ENCODE measurements at places on chromosomes 3 and 15. TPM values are rescaled to one million over a fixed set of nuclear protein-coding genes. Genes with fewer than 3 reads are reported as not detected.

Gene TM4SF18
- not detected for total RNA-seq

Gene CHRM5
- total RNA-seq, result not detected

Gene DCBLD2
- 1.6 TPM for total RNA-seq

Gene SLC22A13
- 0.12 TPM for total RNA-seq

Gene ISLR
- total RNA-seq, result not detected

- DNase-seq, result no peak
- peaks cover 6% of the 10 kb centered on the region for H3K27me3 ChIP-seq
- no peaks in the 10 kb centered on the region for H3K36me3 ChIP-seq
- H3K4me1 ChIP-seq, result peaks cover 21% of the 10 kb centered on the region
- no peak overlapping the region for H3K27ac ChIP-seq
Measured at GRCh38 chr3:16788440-16789056, 96.2 kb upstream of the PLCL2 start.

- no peak overlapping the region for H3K4me3 ChIP-seq
- H3K27ac ChIP-seq, result no peak overlapping the region
- H3K27me3 ChIP-seq, result no peaks in the 10 kb centered on the region
- H3K36me3 ChIP-seq, result no peaks in the 10 kb centered on the region
- DNase-seq, result no peak
- peaks cover 29% of the 10 kb centered on the region for H3K4me1 ChIP-seq
Measured at GRCh38 chr3:123070510-123070909, 3.7 kb downstream of the PDIA5 start.

DNA sequence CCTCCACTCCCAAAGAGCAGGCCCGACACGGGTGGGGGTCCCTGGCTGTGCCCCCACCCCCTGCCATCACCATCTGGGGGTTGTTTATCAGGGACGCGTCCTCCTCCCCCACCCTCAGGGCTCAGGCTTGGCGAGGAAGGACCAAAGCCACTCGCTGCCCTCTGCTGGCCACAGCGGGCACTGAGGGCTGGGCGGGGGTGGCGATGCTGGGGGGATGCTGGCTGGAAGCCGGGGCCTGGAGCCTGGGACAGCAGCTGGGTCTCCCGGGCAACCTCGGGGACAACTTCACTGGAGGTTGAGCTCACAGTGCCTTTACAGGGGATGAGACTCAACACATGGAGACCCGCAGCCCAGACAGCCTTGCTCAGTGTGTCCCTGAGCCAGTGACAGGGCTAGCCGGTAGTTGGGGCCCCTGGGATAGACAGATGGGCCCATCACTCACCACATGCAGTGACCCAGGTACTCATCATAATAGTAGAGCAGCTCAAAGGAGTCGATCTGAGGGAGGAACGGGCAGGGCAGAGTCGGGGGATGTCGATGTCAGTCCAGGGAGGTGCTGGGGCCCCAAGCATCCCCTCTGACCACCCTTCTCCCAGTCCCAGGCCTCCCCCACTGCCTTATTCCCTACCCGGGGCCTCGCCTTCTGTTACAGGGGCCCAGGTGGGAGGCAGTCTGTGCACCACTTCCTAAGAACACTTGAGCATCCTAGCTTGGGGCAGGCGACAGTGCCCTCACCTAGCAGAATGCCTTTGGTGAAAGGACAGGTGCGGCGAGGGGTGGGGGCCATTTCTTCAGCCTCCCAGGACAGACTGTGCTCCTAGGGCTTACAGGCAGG, 5.9 kb upstream of the CALML4 start:
- no peak overlapping the region for H3K4me3 ChIP-seq
- peak; percentile 64 for DNase-seq
- no peaks in the 10 kb centered on the region for H3K36me3 ChIP-seq
- H3K4me1 ChIP-seq, result peaks cover 23% of the 10 kb centered on the region
- no peak overlapping the region for H3K27ac ChIP-seq
- H3K27me3 ChIP-seq, result no peaks in the 10 kb centered on the region

- DNase-seq, result peak; percentile 59
- H3K4me1 ChIP-seq, result peaks cover 37% of the 10 kb centered on the region
- H3K27me3 ChIP-seq, result no peaks in the 10 kb centered on the region
- peak overlapping the region; percentile 69 for H3K27ac ChIP-seq
- peaks cover 22% of the 10 kb centered on the region for H3K36me3 ChIP-seq
Measured at GRCh38 chr3:4394048-4394447, 73.0 kb downstream of the SUMF1 start.

GRCh38 chr3:179750720-179751328, 98.0 kb downstream of the USP13 start:
- no peak overlapping the region for H3K27ac ChIP-seq
- H3K4me1 ChIP-seq, result no peaks in the 10 kb centered on the region
- no peak overlapping the region for H3K4me3 ChIP-seq

GRCh38 chr3:194007592-194008337, 128.2 kb upstream of the HES1 start:
- H3K27me3 ChIP-seq, result peaks cover 21% of the 10 kb centered on the region
- no peak for DNase-seq
- no peaks in the 10 kb centered on the region for H3K4me1 ChIP-seq
- H3K36me3 ChIP-seq, result no peaks in the 10 kb centered on the region
- H3K27ac ChIP-seq, result no peak overlapping the region

DNA sequence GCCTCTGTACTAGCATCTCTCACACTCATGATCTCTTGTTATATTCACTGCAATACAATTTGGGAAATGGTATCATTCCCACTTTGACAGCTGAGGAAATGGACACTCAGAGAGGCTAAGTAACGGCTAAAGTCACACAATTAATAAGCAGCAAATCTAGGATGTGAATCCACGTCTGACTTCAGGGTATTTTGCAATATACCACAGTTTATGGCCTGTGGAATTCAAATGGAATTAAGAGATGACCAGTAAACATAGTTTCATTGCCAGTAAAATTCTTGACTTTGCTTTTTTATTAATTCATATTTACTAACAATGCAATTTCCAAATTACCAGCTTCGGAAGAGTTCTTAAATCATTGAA, 61.1 kb downstream of the CCNL1 start:
- peak overlapping the region; percentile 63 for H3K27ac ChIP-seq
- H3K4me3 ChIP-seq, result no peak overlapping the region
- H3K4me1 ChIP-seq, result peaks cover 41% of the 10 kb centered on the region
- H3K27me3 ChIP-seq, result no peaks in the 10 kb centered on the region
- H3K36me3 ChIP-seq, result no peaks in the 10 kb centered on the region
- no peak for DNase-seq

GRCh38 chr3:8645712-8646111, 1.1 kb upstream of the SSUH2 start:
- no peaks in the 10 kb centered on the region for H3K4me1 ChIP-seq
- H3K27me3 ChIP-seq, result peaks cover 6% of the 10 kb centered on the region
- no peak for DNase-seq
- H3K36me3 ChIP-seq, result no peaks in the 10 kb centered on the region
- H3K27ac ChIP-seq, result no peak overlapping the region

DNA sequence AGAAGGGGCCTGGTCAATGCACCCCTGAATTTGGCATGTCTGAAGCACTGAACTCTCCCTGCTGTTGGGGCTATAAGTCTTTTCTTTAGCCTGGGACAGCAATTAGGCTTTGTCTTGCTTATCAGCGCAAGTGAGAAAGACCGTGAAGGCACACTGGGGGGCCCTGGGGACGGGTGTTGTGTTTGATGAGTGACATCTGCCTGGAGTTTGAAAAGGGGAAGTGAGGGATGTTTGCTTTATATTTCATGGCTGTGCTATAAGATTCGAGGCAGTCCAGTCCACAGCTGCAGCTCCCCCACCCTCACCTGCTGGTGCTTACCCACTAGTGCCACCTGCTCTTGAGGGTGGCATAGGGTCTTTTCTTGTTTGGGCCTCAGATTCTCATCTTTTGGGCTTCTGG, 44.8 kb downstream of the CEMIP start:
- H3K4me3 ChIP-seq, result no peak overlapping the region
- no peak overlapping the region for H3K27ac ChIP-seq
- no peaks in the 10 kb centered on the region for H3K36me3 ChIP-seq
- no peak for DNase-seq
- H3K27me3 ChIP-seq, result peaks cover 4% of the 10 kb centered on the region

Measured in activated CD4-positive, alpha-beta memory T cell treated with anti-CD3 and anti-CD28 coated beads for 36 hours (primary cell).